Breast epithelium (tissue), 4 donors: ENCODE measurements at places on chromosomes 5 and 9. TPM values are rescaled to one million over a fixed set of nuclear protein-coding genes. Genes with fewer than 3 reads are reported as not detected.

- DNase-seq, result no peak
Measured at GRCh38 chr9:109448223-109448622, 49.9 kb downstream of the PTPN3 start.

The APBA1 gene
- total RNA-seq, result 7.8 TPM

DNA sequence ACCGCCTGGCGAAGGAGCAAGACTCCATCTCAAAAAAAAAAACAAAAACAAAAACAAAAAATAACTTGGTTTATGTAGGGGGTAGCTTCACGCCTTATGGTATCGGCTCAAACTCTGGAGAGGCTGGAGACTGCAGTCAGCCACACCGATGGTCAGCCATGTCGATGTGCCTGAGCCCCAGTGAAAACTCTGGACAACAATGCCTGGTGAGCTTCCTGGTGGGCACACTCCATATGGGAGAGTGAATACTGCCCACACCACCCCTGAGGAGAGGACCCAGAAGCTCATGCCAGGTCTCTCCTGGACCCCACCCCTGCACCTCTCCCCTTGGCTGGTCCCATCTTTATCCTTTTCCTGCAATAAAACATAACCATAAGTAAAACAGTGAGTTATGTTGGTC lies 19.6 kb downstream of the IPPK start:
- peak; percentile 24 for DNase-seq

DNA sequence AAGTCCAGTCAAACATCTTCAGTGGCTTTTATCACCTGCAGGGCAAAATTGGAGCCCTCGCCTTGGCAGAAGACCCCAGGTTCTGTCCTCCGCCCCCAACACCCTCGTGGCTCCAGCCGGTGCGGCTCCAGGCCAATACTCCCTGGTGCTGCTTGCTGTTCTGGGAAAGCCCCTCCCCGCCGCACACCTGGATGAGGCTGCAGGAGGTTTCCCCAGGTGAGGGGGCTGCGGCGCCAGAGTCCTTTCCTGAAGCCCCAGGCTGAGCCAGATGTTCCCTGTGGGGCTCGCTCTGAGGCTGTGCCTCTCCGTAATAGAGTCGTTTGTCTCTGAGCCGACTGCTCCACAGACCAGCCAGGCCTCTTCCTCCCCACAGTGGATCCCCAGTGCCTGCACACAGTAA lies 375.4 kb upstream of the IRX1 start:
- no peak for DNase-seq

DNA sequence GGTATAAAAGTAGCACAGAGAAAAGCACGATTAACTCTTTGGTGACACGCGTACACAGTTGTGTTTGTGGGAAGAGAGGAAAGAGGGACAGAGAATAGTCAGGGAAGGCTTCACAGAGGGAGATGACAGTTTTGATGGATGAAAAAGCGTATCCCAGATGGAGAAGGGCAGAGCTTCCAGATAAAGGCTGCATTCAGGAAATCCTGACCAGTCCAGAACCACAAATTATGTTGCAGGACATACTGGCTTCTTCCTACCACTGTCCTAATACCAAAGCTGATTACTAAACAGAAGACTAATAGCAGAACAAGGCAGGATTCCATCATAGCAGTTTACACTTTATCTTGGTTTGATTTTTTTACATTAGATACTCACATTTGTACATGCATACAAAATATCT lies 34.5 kb downstream of the SLC31A2 start:
- DNase-seq, result no peak

The TLR4 gene
- 71.2 TPM for total RNA-seq

The PCDH12 gene
- total RNA-seq, result 3.5 TPM

GRCh38 chr5:150211156-150212030 lies 21.5 kb downstream of the SLC6A7 start:
- no peak for DNase-seq

GRCh38 chr9:116860509-116861120 lies 173.5 kb downstream of the TRIM32 start:
- peak; percentile 54 for DNase-seq

- no peak for DNase-seq
Measured at GRCh38 chr5:142969186-142969585, 199.0 kb downstream of the ARHGAP26 start.

The SPINK13 gene
- total RNA-seq, result not detected

DNA sequence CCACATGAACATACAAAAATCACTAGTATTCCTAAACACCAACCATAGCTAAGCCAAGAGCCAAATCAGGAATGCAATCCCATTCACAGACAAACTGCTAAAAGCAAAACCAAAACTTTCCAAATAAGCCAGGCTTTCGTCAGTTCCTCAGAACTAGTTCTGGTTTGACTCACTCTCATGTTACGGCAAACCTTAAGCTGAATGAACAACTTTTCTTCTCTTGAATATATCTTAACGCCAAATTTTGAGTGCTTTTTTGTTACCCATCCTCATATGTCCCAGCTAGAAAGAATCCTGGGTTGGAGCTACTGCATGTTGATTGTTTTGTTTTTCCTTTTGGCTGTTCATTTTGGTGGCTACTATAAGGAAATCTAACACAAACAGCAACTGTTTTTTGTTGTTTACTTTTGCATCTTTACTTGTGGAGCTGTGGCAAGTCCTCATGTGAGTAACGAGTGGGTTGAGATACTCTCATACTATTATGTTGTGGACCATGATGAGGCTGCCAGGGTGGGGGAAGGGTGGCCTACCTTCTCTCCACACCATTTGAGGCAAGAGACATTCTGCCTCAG lies at the start of gene PDCD1LG2:
PDCD1LG2 (plus strand) TSS at position 172 of the 572 bp plus-strand sequence. CDS start 12,016 bp downstream, outside the sequence.
- DNase-seq, result no peak

The OR1K1 gene
- not detected for total RNA-seq

The HEMGN gene
- not detected for total RNA-seq

DNA sequence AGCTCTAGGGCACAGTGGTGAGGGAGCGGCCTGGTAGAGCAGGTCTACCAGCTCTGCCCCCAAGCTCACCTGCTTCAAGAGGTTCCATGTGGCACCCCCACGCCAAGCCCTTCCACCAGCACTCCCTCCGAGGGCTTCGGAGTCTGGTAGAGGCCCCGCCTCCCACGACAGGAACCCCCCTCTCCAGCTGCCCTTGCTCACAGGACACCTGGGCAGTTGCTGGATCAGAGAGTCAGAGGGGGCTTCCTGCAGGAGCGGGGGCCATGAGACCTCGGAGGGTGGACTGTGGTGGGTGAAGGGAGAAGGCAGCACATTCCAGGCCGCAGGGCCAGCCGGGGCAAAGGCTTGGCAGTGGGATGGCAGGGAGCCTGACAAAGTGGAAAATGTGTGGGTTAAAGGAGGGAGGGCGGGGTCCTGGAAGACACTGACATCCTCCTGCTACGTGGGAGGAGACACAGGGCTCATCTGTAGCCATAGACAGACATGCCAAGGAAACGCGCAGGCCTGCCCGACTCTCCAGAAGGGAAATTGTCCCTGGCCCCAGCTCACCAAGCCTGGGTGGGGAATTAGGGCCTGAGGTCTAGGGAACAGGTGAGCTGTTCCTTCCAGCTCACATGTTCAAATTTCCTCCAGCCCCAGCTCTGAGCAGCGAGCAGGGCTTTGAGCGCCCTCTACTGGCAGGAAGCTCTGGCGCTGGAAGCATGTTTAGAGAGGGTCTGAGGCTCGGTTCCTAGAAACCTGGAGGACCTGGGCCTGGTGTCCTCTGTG lies 74.2 kb downstream of the NTNG2 start:
- peak; percentile 65 for DNase-seq

DNA sequence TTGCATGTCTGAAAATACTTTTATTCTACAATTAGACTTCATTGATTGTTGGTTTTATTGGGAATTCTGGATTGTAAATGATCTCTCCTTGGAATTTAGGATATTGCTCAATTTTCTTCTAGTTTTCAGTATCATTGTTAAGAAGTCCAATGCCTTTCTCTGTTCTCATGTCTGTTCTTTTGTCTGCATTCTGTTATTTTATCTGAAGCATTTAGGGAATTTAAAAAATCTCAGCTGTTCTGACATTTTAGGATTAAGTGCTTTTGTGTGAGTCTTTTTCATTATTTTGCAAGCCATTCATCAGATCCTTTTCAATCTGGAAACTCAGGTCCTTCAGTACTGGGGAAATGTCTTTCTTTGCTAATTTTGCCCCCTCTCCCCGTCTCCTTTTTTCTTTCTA lies 4.4 kb upstream of the FER start:
- no peak for DNase-seq

GRCh38 chr9:90517103-90517502 lies 125.5 kb downstream of the DIRAS2 start:
- no peak for DNase-seq

DNA sequence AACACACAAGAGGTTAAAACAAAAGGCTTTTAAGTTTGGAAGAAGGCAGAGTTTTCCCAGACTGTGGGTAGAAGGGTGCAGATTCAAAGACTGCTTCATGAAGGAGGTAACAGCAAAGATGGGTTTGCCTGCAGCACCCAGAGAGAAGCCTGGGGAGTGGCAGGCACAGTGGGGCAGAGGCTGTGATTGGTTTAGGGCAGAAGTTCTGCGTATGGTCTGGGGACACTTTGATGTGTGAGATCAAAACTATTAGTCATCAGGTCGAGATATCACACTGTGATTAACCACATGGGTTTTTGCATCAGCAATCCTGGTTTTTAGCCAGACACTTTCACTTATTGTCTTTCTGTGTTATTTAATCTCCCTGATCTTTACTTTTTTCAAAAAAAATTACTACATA lies 188.8 kb upstream of the GLRA1 start:
- no peak for DNase-seq

DNA sequence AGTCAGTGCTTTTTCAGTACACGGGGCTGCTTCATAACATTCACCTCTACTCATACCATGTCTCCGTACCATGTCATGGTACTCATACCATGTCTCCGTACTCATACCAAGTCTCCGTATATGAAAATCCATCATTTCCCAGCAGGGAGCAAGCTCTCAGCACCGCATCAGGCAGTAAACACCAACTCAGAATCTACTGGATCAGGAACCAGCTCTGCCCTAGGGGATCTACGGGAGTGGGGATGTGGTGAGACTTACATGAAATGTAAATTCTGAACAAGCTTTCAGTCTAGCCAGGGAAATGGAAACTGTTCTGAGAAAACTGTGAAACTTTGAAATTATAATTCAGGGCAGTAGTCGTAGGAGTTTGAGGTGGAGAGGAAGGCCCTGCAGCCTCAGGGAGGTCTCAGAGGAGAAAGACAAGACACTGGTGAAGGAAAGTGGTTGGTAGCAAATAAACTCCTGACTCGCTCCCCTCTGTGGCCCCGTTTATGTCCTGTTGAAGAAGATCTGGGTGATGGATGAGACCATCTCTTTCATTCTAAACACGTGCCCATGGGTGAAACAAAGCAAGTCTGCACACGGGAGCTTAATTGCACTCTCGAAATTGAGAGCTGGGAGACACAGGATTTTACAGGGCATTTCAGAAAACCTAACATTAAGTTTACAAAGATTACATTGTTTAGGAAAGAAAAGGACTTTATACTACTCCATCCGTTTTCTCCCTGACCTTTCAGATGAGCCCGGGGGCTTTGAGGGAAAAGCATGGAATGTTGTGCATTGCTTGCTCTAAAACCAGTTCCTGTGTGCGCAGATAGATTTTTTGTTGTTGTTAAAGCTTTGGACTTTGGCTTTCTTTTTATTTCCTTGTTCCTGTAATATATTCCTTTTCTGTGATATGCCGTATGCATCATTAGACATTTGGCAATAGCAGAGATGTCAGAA lies 26.8 kb downstream of the ACTBL2 start:
- peak; percentile 57 for DNase-seq
